ENCODE measurements at places on chromosomes 3 and 15.

GRCh38 chr3:81274671-81275070 lies 486.8 kb downstream of the GBE1 start:
- DNase-seq, result no peak

GRCh38 chr15:68402432-68403160 lies 29.4 kb downstream of the ITGA11 start:
- DNase-seq, result no peak

DNA sequence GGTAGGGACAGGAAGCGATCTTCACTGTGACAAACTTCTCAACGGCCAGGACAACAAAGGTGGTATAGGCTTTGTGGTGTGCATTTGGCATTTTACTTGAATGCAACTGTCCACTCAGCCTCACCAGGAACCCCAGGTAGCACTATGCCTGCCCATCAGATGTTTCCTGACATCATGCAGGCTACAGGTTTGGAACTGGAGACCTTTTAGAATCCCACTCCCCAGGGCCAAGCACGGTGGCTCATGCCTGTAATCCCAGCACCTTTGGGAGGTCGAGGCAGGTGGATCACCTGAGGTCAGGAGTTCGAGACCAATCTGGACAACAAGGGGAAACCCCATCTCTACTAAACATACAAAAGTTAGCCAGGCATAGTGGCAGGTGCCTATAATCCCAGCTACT lies 9.6 kb downstream of the STARD5 start:
- DNase-seq, result no peak

DNA sequence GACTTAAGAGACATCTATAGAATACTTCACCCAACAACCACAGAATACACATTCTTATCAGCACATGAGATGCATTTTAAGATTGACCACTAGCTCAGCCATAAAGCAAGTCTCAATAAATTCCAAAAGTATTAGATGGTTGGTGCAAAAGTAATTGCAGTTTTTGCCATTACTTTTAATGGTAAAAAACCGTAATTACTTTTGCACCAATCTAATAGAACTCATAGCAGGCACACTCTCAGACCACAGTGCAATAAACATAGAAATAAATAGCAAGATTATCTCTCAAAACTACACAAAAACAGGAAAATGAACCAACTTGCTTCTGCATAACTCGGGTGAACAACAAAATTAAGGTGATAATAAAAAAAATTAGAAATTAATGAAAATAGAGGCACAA lies 33.7 kb upstream of the PPM1L start:
- DNase-seq, result no peak

Measured in naive B cell (primary cell).